Adipocyte (in vitro differentiated cells): ENCODE measurements at places on chromosomes 12 and 14.
A peak's percentile ranks its signal among the peaks of the same experiment; 100 is the strongest.

DNA sequence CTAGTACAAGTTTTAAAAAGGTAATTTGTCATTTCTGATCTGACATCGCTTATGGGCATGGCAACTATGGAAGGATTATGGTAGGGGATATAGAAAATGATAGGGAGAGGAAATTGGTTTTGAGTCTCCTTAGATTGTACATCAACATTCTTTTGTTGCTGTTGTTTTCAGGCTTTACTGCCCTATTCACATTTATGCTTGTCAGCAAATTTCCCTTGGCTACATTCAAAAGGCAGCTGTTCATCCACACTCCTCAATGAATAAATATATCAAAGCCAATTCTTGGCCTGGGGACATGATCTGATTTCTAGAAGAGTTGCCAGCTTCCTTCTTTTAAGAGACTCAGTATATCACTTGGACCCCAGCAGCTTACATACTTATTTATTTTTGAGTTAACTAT, 283.4 kb downstream of the CEP128 start:
- DNase-seq: no peak

- no peak for DNase-seq
Observed at GRCh38 chr12:26389343-26389742, 194.0 kb downstream of the SSPN start.

GRCh38 chr14:32028599-32028998, 48.5 kb upstream of the ARHGAP5 start:
- peak; percentile 28 for DNase-seq

- no peak for DNase-seq
Observed at GRCh38 chr12:104095289-104095688, 31.0 kb downstream of the HCFC2 start.

DNA sequence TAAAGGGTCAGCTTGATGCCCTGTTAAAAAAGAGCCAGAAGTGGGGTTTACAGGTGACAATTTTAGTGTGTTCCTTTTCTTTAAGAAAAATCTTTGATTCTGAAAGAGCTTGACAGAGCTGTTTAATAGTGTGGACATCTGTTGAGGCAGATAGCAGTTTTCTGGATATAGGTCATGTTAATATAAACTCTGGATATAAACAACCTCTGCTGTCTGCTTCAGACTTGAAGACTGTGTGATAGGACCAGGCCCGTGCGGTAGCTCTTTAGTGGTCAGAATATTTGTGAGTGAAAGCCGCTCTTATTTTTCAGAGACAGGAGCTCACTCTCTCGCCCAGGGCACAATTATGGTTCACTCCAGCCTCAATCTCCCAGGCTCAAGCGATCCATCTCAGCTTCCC, 439.9 kb upstream of the RGS6 start:
- DNase-seq: no peak

DNA sequence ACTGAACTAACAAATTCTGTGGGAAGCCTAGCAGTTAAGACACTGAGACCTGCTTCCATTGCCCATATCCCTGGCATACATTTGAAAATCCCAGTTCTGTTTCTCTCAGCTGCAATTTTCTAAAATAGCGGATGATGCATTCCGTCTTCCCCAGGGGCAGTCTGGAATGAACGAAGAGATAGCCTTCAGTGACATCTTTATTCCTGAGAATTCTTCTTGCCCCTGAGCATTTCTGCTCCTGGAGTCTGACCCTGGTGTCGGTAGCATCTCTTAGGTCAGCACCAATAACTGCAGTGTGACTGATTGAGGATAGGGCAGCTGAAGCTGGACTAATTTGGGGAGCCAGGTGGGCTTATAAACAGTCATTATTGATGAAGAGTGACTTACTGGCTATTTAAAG, 552.5 kb downstream of the DIO2 start:
- no peak for DNase-seq

GRCh38 chr14:70999117-70999516, 91.9 kb downstream of the PCNX1 start:
- DNase-seq: no peak

GRCh38 chr14:42163136-42163535, 556.5 kb downstream of the LRFN5 start:
- DNase-seq: no peak
